ENCODE measurements at places on chromosomes 1 and 21.

DNA sequence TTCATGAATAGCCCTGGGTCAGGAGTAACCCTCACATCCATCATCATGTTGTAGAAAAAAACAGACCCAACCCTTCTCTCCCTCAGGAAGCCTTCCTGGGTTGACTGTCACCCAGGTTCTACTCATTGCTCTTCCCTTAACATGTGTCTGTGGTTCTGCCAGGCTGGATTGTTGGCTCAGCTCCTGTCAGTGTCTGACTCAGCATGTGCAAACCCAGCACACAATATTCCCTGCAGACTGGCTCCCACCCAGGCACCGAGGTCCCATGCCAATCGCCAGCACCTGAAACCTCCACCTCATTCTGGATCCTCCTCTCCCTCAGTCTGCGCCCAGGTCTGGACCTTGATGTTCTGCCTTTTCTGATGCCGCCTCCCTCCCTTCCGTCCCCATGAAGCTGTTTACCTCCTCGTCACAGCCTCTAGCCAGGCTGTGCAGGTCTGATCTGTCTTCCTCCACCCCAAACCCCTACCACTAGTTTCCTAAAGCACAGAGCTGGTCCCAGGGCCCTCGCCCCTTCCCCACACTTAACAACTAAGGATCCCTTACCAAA lies 4.3 kb upstream of the S100A8 start:
- no peak for DNase-seq

DNA sequence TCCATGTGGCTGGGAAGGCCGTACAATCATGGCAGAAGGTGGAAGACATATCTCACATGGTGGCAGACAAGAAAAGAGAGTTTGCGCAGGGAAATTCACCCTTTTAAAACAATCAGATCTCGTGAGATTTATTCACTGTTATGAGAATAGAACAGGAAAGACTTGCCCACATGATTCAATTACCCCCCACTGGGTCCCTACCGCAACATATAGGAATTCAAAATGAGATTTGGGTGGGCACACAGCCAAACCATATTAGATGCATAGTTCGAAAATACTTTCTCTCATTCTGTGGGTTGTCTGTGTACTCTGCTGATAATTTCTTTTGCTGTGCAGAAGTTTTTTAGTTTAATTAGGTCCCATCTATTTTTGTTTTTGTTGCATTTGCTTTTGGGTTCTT lies 990.3 kb downstream of the PLA2G4A start:
- DNase-seq, result no peak

DNA sequence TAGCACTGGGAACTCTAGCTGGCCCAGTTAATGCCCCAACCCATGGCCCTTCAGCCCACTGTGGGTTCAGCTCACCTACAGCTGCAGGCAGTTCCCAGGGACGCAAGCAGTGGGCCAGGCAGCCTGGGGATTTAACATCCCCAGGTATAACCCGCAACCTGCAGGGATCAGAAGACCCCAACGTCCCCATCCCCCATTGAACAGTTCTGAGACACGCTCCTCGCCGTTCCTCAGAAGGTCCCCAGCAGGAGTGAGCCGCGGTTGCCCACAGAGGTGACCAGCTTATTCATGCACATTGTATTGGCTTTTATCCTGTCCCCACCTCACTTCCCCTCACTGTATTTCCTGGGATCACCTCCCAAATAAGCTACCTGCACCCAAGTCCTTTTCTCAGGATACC lies 5.0 kb upstream of the MATN1 start:
- no peak for DNase-seq

GRCh38 chr1:172779491-172779890 lies 120.6 kb downstream of the FASLG start:
- no peak for DNase-seq

Measured in BE2C (cell line).